ENCODE measurements at places on chromosomes 7 and 10.

GRCh38 chr7:38335492-38336147, 62.2 kb upstream of the TARP start:
- DNase-seq = peak; percentile 56

GRCh38 chr10:14039968-14040668, 290.6 kb downstream of the FRMD4A start:
- no peak for DNase-seq

DNA sequence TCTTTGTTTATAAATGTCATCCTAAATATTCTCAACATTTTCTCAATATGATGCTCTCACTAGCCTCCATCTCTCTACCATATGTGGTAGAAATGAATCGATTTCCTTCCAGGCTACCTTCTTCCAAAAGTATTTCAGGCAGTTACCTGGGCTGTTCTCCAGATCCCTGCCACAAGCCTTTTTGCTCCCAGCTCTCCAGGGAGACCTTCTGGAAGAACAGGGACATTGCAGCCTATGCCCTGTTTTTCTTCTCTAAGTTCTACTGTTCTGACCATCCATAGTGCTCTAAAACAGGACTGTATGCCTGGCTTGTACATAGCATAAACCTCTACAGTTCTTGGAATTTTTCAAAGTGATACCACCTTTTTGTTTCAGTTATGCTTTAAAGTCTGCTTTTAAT, 552.8 kb downstream of the ANKRD7 start:
- DNase-seq = no peak

- no peak for DNase-seq
These were observed 753.8 kb downstream of the GRID1 start for GRCh38 chr10:85612833-85613232.

GRCh38 chr7:44973610-44974401, 5.0 kb downstream of the MYO1G start:
- DNase-seq = no peak

GRCh38 chr10:4176500-4177281, 391.7 kb upstream of the KLF6 start:
- no peak for DNase-seq

- DNase-seq = no peak
These were observed 34.1 kb upstream of the GUSB start for GRCh38 chr7:66016131-66016461.

DNA sequence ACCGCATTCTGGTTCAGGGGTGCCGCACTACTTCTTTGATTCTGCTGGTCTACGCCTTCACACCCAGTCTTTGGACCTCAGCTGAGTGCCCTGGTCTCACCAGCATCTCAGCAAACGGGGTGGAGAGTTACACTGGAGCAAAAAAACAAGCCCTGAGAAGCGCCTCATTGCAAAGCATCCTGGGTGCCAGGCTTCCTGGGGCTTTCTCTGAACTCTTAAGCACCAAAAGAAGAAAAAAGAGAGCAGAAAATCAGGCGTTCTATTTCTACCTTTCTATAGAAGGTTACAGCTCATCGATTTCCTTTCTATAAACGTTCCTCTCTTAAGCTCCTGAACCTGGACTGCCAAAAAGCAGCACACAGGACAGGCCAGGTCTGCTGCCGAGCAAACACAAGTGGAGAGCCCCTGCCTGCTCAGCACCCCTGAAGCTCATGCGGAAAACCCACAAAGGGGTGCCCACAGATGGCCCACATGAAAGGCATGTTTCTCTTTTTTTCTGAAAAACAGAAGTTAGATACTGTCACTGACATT, 217.9 kb downstream of the SFMBT2 start:
- peak; percentile 8 for DNase-seq

DNA sequence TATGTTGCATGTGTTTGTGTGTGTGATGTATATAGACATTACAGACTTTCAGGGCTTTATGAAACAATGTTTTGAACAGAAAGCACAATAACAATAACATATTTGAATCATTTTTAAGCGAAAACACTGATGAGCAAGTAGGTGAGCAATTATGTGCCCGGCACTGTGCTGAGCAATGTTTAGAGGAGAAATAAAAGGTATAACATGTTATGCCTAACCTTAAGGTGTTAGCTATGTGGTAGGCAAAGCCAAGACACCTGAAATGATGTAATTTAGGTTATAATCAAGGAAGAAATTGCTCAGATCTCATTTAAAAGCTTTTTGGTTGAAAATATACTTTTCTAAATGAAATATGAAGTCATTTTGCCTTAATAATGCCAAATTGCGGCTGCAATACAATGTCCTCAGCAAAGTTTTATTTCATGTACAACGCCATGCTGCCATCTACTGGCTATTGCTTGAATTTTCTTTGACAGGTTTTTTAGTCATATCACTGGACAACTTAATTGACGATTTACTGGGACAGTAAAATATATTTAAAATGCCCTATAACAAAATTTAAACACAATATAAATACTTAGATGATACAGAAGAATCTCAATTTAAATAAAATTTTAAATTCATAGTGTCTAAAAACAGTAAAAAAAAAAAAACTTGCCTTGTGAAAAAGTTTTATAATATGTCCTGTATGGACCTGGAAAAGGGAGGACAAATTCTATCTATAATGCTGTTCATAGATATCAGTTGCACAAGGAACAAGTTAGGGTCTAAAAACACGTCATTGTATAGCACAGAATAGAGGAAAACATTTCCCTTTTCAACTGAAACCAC, 131.1 kb upstream of the CDK1 start:
- no peak for DNase-seq

DNA sequence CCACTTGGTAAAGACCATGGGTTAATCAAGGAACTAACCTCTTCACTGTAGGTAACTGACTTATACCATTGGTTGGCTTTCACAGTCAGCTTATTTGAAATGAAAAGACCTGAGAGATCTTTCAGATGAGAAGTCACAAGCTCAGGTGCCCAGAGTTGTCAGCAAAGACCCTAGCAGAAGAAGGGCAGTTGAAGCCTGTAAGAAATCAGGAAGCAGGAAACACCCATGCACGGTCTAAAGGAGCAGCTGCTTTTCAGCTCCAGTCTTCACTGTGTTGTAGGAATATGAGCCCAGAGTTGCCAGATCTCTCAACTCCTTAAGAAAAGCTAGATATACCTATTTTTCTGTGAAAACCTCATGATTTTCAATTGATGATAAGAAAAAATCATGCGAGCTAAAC, 130.0 kb downstream of the ARID5B start:
- DNase-seq = no peak

DNA sequence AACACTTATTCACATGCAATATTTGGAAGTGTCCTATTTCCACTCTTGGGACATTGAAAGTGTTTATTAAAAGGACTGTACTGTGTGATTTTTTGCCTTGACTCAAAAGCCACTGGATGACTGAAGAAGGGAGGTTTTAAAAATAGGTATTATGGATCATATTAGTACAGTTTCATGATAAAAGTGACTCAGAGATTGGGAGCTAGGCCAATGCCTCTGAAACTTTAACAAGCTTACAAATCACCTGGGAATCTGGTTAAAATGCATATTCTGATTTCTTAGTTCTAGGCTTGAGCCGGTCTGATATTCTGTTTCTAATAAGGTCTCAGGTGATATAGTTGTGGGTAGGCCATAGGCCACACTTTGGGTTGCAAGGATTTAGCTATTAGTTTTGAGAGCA, 191.2 kb downstream of the PLXDC2 start:
- DNase-seq = no peak

GRCh38 chr7:29642494-29643155, 79.0 kb downstream of the PRR15 start:
- no peak for DNase-seq

GRCh38 chr7:14688208-14688607, 214.3 kb downstream of the DGKB start:
- no peak for DNase-seq

DNA sequence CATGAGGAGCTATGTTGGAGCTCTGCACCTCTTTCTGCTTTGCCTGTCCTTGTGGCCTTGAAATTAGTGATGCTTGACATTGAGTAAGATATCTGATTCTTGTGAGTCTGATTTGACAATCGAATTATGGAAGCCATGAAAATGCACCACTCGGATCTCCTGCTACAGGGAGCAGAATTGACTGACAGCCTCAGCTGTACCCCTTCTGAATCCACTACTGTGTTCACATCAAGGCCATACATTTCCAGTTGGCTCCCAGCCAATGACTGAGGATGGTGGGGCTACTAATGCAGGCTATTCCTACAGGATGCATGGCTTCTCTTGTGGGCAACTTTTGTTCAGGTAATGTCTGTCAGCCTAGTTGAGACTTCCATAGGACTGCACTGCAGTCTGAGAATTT, 321.9 kb downstream of the REEP3 start:
- DNase-seq = no peak

DNA sequence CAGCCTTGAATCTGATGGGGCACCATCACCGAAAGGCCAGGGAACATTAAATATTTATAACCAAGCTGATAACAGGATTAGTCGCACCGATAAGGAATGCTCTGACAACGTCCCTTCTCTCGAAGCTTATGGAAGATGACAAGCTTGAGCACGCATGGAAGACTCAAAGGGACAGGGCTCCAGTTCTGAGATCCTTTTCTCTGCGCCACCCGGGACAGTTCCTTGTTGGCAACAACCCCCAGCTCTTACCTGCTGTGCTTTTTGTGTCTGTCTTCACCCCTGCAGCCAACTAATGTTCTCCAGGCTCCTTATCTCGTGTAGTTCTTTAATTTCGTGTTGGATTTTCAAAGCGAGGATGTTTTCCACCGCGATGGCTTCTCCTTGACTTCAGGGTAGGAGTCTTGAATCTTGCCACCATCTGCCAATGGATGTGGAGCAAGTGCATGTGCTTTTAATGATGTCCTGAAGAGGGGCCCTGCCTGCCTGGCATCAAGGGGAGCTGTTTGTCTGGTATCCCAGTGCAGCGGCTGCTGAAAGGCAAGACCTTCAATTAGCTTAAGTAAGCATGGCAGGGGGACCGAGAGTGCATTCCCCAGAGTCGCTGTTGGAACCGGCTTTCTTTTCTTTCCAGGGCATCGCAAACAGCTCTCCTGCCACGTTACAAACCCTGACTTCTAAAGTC, 354 bp upstream of the FERD3L start:
- DNase-seq = no peak

GRCh38 chr10:116472891-116473290, 45.2 kb downstream of the PNLIPRP3 start:
- DNase-seq = no peak

DNA sequence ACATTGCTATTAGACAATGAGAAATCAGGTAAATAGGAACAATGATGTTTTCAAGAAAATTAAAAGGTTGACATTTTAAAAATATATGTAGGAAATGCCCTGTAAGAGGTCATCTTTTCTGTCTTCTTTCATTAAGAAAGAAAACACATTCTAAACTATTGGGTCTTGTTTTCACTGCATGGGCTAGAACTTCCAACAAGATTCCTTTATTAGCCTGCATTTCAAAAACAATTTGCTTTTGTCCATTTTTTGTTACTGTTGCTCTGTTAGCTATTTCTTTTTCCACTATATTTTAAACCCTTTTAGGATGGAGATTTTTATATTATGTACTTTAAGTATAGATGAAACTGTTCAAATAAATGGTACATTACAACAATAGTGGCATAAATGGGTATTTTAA, 9.2 kb downstream of the REEP3 start:
- no peak for DNase-seq

- no peak for DNase-seq
These were observed 292.1 kb upstream of the IGFBP3 start for GRCh38 chr7:46213154-46213537.

GRCh38 chr10:100357059-100357858, 10.2 kb downstream of the SCD start:
- no peak for DNase-seq

DNA sequence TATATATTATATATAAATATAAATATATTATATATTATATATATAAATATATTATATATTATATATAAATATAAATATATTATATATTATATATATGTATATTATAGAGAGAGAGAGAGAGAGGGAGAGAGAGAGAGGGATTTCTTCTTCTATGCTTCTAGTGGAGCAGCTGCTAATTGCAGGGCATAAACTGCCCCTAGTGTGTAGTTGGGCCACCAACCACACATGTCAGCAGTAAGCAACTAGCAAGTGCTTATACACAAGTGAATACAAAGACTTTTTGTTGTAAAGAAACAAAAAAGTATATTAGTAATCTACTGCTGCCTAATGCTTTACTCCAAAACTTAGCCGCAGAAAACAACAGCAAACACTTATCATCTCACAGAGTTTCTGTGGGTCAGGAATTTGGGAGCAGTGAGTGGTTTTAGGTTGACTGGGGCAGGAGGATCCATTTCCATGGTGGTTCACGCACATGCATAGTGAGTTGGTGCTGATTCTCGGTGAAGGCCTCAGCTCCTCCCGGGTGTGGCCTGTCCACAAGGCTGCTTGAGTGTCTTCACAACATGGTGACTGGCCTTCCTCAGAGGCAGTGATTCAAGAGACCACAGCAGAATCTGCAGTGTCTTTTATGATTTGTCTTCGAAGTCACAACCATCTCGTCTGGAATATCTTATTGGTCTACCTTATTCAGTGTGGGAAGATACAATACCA, 25.5 kb upstream of the BAG3 start:
- DNase-seq = no peak

DNA sequence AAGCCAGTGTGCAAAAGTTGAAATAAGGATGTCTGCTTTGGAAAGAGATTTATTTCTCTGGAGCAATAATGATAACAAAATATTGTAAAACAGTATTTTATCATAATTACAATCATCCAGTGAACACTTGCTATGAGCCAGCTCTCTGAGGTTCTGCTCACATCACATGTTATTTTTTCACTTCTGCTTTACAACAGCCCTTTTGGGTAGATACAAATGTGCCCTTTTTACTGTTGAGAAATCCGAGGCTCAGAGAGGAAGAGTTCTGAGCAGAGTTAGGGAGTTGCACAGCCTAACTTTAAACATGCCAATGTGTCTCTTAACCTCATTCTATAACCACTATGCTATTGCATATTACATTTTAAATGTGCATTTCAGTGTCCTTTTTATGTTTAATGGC, 232.6 kb upstream of the CDC14C start:
- no peak for DNase-seq

DNA sequence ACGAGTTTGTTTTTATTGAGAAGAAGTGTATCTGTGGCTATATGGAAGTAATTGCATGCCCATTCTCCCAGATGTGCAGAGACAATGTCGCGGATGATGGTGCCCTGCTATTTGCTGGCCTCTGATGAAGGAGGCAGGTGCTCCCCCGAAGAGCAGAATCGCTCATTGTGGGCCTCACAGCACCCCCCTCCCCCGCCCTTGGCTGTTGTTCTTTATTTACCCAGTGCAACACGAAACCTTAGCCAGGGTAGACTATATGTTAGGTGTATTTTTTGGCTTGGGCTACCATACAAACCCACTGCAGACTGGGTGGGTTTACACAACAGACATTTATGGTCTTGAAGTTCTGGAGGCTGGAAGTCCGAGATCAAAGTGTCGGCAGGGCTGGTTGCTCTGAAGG, 3.4 kb upstream of the ADCY1 start:
- no peak for DNase-seq

GRCh38 chr10:50794490-50794889, 54.8 kb downstream of the ASAH2B start:
- no peak for DNase-seq
